ENCODE measurements at places on chromosomes 1 and 21.

GRCh38 chr1:210129759-210130158, 102.8 kb upstream of the SERTAD4 start:
- H3K4me3 ChIP-seq = no peak overlapping the region
- no peaks in the 10 kb centered on the region for H3K27me3 ChIP-seq
- H3K36me3 ChIP-seq = no peaks in the 10 kb centered on the region
- no peak for DNase-seq
- H3K27ac ChIP-seq = no peak overlapping the region
- no peaks in the 10 kb centered on the region for H3K4me1 ChIP-seq

DNA sequence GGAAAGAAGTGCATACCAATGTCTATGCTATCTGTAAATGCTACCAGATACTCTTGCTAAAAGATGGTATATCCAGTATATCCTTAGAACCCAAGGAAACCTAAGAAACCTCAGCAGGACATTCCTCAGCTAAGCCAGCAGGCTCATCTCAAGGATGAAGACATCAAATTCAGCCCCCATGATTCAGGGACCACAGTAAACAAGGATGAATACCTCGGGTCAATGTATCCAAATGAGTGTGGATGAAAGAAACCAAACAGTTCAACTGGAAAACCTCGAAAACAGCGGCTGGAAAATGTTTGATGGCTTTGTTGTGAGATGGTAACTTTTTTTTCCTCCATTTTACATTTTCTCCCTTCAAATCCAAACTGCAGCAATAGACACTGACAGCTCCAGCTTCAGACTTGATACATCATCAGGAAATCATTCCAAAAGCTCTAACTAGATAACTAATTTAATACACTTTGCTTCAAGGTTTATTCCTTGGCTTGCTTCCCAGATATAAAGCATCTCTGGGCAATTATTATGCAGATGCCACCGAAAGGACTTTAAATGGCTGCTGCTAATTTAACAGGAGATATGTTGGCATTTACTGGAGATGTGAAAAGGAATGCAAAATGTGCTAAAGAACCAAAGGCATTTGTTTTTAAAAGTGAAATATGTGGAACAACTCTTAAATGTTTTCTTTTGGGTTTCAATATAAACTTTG, 73.6 kb downstream of the SMYD2 start:
- no peaks in the 10 kb centered on the region for H3K36me3 ChIP-seq
- DNase-seq = no peak
- H3K4me3 ChIP-seq = no peak overlapping the region
- H3K4me1 ChIP-seq = no peaks in the 10 kb centered on the region

DNA sequence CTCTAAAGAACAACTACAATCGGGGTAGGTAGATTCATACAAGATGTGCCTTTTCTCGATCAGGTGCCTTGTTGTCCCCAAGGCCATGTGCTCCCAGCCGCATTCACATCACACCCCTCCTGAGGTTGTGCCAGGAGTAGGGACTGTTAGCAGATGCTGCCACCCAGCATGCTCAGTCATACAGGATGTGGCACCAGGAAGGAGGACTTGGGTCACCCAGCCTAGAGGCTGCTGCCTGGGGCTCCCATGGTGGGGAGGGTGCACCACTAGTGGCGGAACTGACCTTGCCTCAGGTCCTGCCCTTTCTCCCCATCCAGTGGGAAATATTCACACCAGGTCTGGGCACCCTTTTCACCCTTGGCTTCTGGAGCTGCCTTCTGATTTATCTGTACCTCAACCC, 8.3 kb downstream of the TEX35 start:
- H3K27me3 ChIP-seq = no peaks in the 10 kb centered on the region
- no peak overlapping the region for H3K27ac ChIP-seq
- no peak overlapping the region for H3K4me3 ChIP-seq
- no peaks in the 10 kb centered on the region for H3K4me1 ChIP-seq

GRCh38 chr1:160460214-160460642, 59.9 kb downstream of the VANGL2 start:
- peak overlapping the region; percentile 90 for H3K27ac ChIP-seq
- H3K4me1 ChIP-seq = peaks cover 73% of the 10 kb centered on the region
- H3K36me3 ChIP-seq = peaks cover 3% of the 10 kb centered on the region
- no peak for DNase-seq

- no peak for DNase-seq
- H3K4me3 ChIP-seq = no peak overlapping the region
- no peaks in the 10 kb centered on the region for H3K27me3 ChIP-seq
- no peaks in the 10 kb centered on the region for H3K4me1 ChIP-seq
- no peak overlapping the region for H3K27ac ChIP-seq
- no peaks in the 10 kb centered on the region for H3K36me3 ChIP-seq
These were observed 131.6 kb downstream of the TGFBR3 start for GRCh38 chr1:91754348-91754747.

DNA sequence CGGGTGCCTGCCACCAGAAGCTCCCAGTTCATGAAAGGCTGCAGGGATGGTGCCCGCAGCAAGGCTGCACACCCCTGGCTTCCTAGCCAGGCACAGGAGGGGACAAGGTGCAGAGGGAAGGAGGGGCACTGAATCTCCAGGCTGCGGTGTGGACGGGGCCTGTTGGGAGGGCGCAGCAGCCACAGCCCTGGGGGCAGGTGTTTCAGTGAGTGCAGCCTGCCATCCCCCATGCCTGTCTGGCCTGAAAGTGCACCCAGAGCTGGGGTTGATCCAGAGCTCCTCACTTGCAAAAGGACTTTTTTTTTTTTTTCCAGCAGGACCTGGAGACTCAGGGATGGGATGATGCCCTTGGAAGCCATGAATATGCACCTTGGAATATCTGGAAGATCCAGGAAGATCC, 153.7 kb upstream of the C1orf174 start:
- peaks cover 10% of the 10 kb centered on the region for H3K4me1 ChIP-seq
- peaks cover 2% of the 10 kb centered on the region for H3K27me3 ChIP-seq
- no peak overlapping the region for H3K4me3 ChIP-seq
- no peaks in the 10 kb centered on the region for H3K36me3 ChIP-seq
- DNase-seq = no peak

DNA sequence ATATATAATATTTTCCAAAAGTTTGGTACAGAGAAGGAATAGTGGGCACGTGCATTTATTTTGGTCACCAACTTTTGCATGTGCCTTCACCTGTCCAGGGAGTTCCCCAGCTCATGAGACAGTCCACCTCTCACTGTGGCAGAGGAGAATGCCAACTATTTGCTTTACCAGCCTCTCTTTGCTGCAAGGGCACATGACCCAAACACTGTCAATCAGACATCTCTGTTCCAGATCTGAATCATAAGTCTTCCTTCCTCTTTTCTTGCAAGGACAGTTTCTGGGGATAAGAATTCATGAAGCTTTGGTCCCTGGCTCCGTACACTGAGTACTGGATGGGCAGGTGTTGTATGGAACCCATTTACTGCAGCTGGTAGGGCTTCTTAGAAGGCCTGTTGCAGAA, 38.6 kb downstream of the C1orf87 start:
- no peaks in the 10 kb centered on the region for H3K4me1 ChIP-seq
- no peak for DNase-seq
- no peaks in the 10 kb centered on the region for H3K36me3 ChIP-seq
- no peaks in the 10 kb centered on the region for H3K27me3 ChIP-seq
- H3K27ac ChIP-seq = no peak overlapping the region

GRCh38 chr1:23650344-23650990, 41.1 kb upstream of the RPL11 start:
- no peak for DNase-seq
- peaks cover 3% of the 10 kb centered on the region for H3K4me1 ChIP-seq
- H3K36me3 ChIP-seq = no peaks in the 10 kb centered on the region
- H3K4me3 ChIP-seq = no peak overlapping the region
- no peaks in the 10 kb centered on the region for H3K27me3 ChIP-seq

- no peak overlapping the region for H3K4me3 ChIP-seq
- peaks cover 2% of the 10 kb centered on the region for H3K4me1 ChIP-seq
- H3K36me3 ChIP-seq = peaks cover 85% of the 10 kb centered on the region
- H3K27me3 ChIP-seq = no peaks in the 10 kb centered on the region
- H3K27ac ChIP-seq = no peak overlapping the region
These were observed 177.5 kb downstream of the VPS13D start for GRCh38 chr1:12407050-12407961.

- H3K27me3 ChIP-seq = no peaks in the 10 kb centered on the region
- no peak overlapping the region for H3K4me3 ChIP-seq
- no peak overlapping the region for H3K27ac ChIP-seq
- no peak for DNase-seq
These were observed 18.9 kb downstream of the FGGY start for GRCh38 chr1:59315529-59316463.

GRCh38 chr1:228445843-228446650, 29.4 kb upstream of the TRIM17 start:
- H3K4me1 ChIP-seq = peaks cover 13% of the 10 kb centered on the region
- DNase-seq = no peak

DNA sequence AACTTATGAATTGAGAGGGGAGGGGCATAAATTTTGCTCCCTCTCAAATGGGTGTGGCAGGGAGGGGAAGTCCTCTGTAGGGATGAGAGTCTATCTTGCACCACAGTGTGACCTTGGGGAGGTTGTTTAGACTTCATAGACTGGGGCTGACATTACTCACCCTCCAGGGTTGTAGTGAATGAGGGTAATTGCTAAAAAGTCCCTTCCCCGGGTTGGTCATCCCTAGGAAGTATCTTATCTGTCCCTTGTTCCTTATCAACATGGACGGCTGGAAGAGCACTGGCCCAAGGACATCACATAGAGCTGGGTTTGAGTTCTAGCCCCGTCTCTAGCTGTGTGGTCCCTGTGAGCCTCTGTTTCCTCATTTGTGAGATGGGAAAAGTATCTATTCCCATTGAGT, 52.4 kb upstream of the SLC2A1 start:
- DNase-seq = no peak
- no peaks in the 10 kb centered on the region for H3K36me3 ChIP-seq
- H3K27me3 ChIP-seq = peaks cover 13% of the 10 kb centered on the region

GRCh38 chr1:41515131-41515678, 30.7 kb upstream of the EDN2 start:
- H3K4me1 ChIP-seq = peaks cover 38% of the 10 kb centered on the region
- H3K36me3 ChIP-seq = peaks cover 22% of the 10 kb centered on the region
- DNase-seq = no peak
- H3K27ac ChIP-seq = no peak overlapping the region

- DNase-seq = no peak
- no peak overlapping the region for H3K4me3 ChIP-seq
- no peaks in the 10 kb centered on the region for H3K36me3 ChIP-seq
- H3K4me1 ChIP-seq = no peaks in the 10 kb centered on the region
These were observed 92.6 kb downstream of the ADGRL4 start for GRCh38 chr1:78913950-78914349.

DNA sequence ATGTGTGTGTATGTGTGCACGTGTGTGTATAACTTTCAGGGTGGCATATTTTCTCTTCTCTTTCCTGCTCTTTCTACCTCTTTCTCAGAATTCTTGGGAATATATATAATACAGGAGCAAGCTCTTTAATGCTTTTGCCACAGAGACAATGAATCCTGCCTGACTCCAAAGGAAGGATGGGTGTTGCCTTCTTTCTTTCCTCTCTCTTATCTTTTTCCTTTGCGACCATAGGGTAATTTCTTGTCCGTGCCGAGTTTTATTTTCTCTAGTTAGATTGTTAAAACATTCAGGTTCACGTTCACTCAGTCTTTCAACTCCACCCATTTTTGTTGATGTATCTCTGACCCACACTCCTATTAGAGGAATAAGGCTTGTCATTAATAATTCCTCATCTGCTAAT, 129.0 kb upstream of the C1orf21 start:
- H3K4me1 ChIP-seq = no peaks in the 10 kb centered on the region
- H3K27me3 ChIP-seq = peaks cover 20% of the 10 kb centered on the region
- H3K4me3 ChIP-seq = no peak overlapping the region
- H3K36me3 ChIP-seq = no peaks in the 10 kb centered on the region
- no peak overlapping the region for H3K27ac ChIP-seq

- H3K4me1 ChIP-seq = peaks cover 7% of the 10 kb centered on the region
- H3K4me3 ChIP-seq = no peak overlapping the region
- no peak overlapping the region for H3K27ac ChIP-seq
- DNase-seq = peak; percentile 35
- no peaks in the 10 kb centered on the region for H3K36me3 ChIP-seq
These were observed 13.9 kb downstream of the NT5C1A start for GRCh38 chr1:39657923-39658485.

GRCh38 chr1:111961773-111962565, 27.5 kb downstream of the KCND3 start:
- no peak overlapping the region for H3K4me3 ChIP-seq
- peaks cover 46% of the 10 kb centered on the region for H3K27me3 ChIP-seq
- no peak overlapping the region for H3K27ac ChIP-seq

- H3K27ac ChIP-seq = no peak overlapping the region
- DNase-seq = no peak
- H3K27me3 ChIP-seq = no peaks in the 10 kb centered on the region
- no peaks in the 10 kb centered on the region for H3K36me3 ChIP-seq
These were observed 31.2 kb downstream of the KCNK2 start for GRCh38 chr1:215113776-215114153.

DNA sequence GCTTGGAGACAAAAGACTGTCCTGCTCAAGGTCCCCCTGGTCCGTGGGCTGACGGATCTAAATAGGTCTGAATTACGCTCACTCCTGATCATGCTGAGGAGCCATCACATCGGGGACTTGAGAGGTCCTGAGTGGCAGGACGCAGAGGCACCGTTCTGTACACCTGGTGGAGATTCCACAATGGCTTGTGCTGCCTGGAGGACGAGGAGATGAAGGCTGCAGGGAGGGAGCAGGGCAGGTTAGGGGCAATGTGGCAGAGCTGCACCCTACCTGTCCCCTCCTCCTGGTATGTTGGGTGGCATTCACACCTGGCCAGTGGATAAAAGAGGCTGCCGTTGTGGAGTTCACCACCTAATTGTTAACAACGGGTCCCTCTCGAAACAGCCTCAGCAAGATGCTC, 38.7 kb downstream of the RHBG start:
- no peaks in the 10 kb centered on the region for H3K36me3 ChIP-seq
- no peak overlapping the region for H3K4me3 ChIP-seq
- no peaks in the 10 kb centered on the region for H3K4me1 ChIP-seq
- no peak overlapping the region for H3K27ac ChIP-seq

GRCh38 chr1:117295001-117295400, 72.2 kb upstream of the MAN1A2 start:
- no peak for DNase-seq
- no peaks in the 10 kb centered on the region for H3K36me3 ChIP-seq
- no peak overlapping the region for H3K4me3 ChIP-seq
- no peak overlapping the region for H3K27ac ChIP-seq
- H3K4me1 ChIP-seq = no peaks in the 10 kb centered on the region

- no peak for DNase-seq
- H3K36me3 ChIP-seq = peaks cover under 1% of the 10 kb centered on the region
- peaks cover 18% of the 10 kb centered on the region for H3K4me1 ChIP-seq
- H3K27me3 ChIP-seq = no peaks in the 10 kb centered on the region
- no peak overlapping the region for H3K4me3 ChIP-seq
- no peak overlapping the region for H3K27ac ChIP-seq
These were observed 19.7 kb downstream of the FGGY start for GRCh38 chr1:59316497-59317128.

GRCh38 chr21:24561291-24561690, 1046.0 kb downstream of the MRPL39 start:
- no peak for DNase-seq
- H3K27me3 ChIP-seq = no peaks in the 10 kb centered on the region
- no peak overlapping the region for H3K27ac ChIP-seq
- H3K4me3 ChIP-seq = no peak overlapping the region

GRCh38 chr1:220878191-220879075, 810 bp upstream of the HLX start:
- H3K27ac ChIP-seq = peak overlapping the region; percentile 93
- peaks cover 50% of the 10 kb centered on the region for H3K4me1 ChIP-seq
- no peak for DNase-seq
- peak overlapping the region; percentile 94 for H3K4me3 ChIP-seq

GRCh38 chr21:37520801-37521200, 154.2 kb downstream of the DYRK1A start:
- H3K27me3 ChIP-seq = no peaks in the 10 kb centered on the region
- H3K4me1 ChIP-seq = no peaks in the 10 kb centered on the region
- no peak for DNase-seq
- H3K4me3 ChIP-seq = no peak overlapping the region

- no peak for DNase-seq
- no peaks in the 10 kb centered on the region for H3K36me3 ChIP-seq
- no peak overlapping the region for H3K4me3 ChIP-seq
These were observed 31.9 kb downstream of the PLPP3 start for GRCh38 chr1:56547473-56547872.
